ENCODE measurements at places on chromosomes 11 and 22.

DNA sequence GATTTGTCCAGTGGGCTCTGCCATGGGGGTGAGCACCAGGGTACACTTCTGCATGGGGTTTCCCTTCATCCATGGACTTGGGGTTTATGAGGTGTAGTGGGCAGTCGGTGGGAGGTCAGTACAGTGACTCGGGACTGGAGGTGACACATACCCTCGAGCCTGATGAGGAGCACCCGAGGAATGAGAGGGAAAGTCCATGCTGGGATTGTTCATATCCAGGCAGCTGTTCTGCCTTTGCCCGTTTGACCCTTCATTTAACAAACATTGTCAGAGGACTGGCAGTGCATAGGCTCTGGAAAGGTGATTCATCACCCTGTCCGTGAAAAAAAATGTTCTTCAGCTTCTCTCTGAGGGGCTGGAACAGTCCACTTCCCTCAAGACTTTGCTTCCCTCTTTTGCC is 2.7 kb downstream of the NAV2 start:
- no peak for DNase-seq

- DNase-seq, result no peak
Observed at GRCh38 chr11:126039485-126040271, 23.0 kb downstream of the CDON start.

DNA sequence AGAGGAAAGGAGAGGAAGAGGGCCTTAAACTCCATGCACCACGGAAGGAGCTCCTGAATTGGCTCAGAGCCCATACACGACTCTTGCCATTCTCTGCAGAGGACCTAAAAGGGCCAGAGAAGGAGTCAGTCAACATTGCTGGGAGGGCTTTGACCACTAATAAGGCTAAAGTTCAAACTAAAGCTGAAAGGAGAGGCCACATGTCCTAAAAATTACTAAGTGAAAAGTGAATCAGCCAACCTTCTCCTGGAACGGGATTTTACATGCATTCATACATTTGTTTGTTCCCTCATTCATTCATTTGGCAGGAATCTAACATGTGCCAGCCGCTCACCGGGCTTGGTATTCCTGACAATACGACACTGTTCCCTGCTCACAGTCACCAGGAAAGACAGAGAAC is 10.5 kb downstream of the CLMP start:
- no peak for DNase-seq

GRCh38 chr22:48483764-48484528 is 1343.7 kb downstream of the BRD1 start:
- no peak for DNase-seq

- no peak for DNase-seq
Observed at GRCh38 chr11:78400116-78400515, 17.5 kb downstream of the GAB2 start.

- DNase-seq, result no peak
Observed at GRCh38 chr11:111530091-111530490, 10.4 kb upstream of the LAYN start.
